ENCODE measurements at places on chromosomes 13 and 19.

GRCh38 chr19:56476651-56477428 lies at the start of gene ZNF667:
ZNF667 (minus strand) TSS chr19:56477345; CDS start chr19:56462370, 14,975 bp downstream.
- DNase-seq = peak; percentile 63

- DNase-seq = no peak
These were observed 62.9 kb upstream of the OXGR1 start for GRCh38 chr13:97057176-97057575.

GRCh38 chr13:19587635-19588300 lies 26.4 kb upstream of the TPTE2 start:
- DNase-seq = no peak

- no peak for DNase-seq
These were observed 24.9 kb downstream of the CELF5 start for GRCh38 chr19:3249408-3249807.
